ENCODE measurements at places on chromosomes 3 and 15. TPM values are rescaled to one million over a fixed set of nuclear protein-coding genes. Genes with fewer than 3 reads are reported as not detected.

DNA sequence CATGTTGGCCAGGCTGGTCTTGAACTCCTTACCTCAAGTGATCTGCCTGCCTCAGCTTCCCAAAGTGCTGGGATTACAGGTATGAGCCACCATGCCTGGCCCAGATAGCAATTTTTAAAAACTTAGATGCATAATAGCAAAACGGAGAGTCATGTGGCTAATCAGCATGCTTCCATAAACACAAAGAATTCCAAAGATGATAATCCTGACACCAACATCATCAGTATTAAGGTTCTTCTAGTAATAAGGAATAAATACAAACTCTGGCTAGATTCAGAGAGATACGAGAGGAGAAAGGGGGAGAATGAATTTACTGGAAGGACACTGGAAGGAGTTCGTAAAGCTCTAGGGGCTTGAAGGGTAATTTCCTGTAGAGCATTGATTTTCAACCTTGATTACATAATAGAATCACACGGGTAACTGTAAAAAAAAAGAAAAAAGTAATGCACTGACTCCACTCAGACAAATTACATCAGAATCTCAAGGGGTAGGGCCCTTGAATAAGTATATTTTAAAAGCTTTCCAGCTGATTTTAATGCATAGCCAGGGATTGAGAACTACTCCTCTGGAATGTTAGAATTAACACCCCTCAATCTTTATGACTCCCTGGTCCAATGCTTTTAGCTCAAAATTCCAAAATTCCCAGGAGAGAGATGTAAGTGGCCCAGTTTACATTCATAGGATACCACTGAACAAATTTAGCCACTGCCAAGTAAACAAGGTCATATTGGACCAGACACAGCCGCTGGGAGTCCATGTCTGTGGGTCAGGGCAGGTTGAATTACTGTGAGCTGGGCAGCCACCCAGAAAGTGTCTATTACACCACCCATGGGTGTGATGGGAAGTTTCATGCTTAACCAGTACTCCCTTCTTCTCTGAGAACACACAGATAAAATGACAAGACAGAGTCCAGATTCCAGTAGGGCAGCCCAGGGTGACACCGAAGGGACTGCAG, 243.9 kb downstream of the TBL1XR1 start:
- no peaks in the 10 kb centered on the region for H3K4me1 ChIP-seq
- no peaks in the 10 kb centered on the region for H3K36me3 ChIP-seq
- DNase-seq, result no peak
- peak overlapping the region; percentile 58 for H3K27ac ChIP-seq

DNA sequence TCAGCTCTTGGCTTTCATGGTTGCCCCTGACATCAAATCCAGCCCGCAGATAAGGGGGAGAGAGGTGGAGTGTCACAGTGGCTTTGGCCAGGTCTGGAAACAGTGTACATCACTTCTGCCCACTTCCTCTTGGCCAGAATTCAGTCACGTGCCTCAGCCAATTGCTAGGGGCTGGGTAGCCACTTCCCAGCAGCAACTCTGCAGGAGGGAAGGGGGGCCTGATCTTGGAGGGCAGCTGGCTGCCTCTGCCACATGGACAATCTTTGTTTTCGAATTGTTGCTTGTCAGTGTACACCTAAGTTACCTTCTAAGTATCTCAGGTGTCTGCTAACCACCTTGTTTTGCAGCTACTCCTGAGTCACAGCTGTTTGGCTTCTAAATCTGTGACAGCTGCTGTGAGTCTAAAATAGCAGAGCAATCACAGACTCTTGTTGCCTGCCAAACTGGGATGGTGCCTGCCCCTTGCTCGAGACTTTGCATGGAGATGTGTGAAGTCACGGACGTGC, 41.0 kb upstream of the LIMD1 start:
- peak; percentile 89 for DNase-seq
- H3K36me3 ChIP-seq, result no peaks in the 10 kb centered on the region
- H3K4me3 ChIP-seq, result no peak overlapping the region

DNA sequence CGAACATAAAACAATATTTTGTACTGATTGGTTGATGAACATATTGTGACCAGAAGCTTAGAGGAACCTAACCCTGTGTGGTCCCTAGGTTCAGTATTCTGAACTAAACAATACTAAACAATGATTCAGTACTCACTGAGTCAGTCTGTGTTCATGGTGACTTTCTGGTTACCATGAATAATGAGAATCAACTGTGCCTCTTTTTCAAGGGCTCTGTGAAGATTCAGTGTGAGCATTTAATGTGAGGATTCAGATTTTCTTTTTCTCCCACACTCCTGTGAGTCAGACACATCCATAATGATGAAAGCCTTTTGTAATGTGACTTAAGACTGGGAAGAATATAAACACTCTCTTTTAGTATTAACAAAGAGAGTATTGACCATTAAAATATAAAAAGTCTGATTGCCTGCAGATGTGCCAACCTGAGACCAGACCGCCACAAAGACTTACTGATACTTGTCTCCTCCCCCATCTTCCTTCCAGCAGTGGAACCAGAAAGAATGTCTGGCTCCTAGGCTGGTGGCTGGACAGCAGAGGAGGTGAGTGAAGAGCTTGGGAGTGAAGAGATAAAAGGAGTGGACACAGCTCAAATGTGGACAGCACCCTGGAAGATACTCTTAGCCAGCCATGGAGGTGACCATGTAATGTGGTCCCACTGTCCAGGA, 17.6 kb upstream of the ACTL6A start:
- no peaks in the 10 kb centered on the region for H3K27me3 ChIP-seq
- no peak overlapping the region for H3K27ac ChIP-seq
- DNase-seq, result no peak
- H3K36me3 ChIP-seq, result no peaks in the 10 kb centered on the region
- no peaks in the 10 kb centered on the region for H3K4me1 ChIP-seq

GRCh38 chr3:68057637-68058320, 403.4 kb upstream of the SUCLG2 start:
- no peaks in the 10 kb centered on the region for H3K4me1 ChIP-seq
- H3K36me3 ChIP-seq, result no peaks in the 10 kb centered on the region
- no peak for DNase-seq
- no peaks in the 10 kb centered on the region for H3K27me3 ChIP-seq
- no peak overlapping the region for H3K27ac ChIP-seq
- H3K4me3 ChIP-seq, result no peak overlapping the region

The CLDND1 gene
- total RNA-seq, result 74.5 TPM
